Stimulated activated CD4-positive, alpha-beta T cell treated with anti-CD3 and anti-CD28 coated beads, Interleukin-4, amount 100 ng/mL, for 48 hours (primary cell): ENCODE measurements at places on chromosomes 1 and 21.

DNA sequence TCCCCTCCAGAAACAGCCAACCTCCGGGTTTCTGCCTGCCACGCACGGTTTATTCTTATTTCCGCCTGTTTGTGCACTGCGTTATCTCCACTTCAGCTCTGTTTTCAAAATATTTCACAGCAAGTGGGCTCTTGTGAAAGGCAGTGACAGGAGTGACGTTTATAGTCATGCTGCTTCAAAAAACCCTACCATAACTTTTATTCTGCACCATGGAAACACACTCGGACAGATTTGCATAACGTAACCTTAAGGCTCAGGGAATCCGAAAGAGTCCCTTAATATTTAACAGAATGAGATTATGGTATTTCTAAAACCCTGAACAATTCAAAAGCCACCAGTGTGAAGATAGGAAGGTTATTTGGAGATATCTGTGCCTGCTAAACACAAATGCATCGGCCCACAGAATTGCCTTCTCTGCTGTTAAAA is 782 bp upstream of the SDE2 start:
- DNase-seq = no peak

DNA sequence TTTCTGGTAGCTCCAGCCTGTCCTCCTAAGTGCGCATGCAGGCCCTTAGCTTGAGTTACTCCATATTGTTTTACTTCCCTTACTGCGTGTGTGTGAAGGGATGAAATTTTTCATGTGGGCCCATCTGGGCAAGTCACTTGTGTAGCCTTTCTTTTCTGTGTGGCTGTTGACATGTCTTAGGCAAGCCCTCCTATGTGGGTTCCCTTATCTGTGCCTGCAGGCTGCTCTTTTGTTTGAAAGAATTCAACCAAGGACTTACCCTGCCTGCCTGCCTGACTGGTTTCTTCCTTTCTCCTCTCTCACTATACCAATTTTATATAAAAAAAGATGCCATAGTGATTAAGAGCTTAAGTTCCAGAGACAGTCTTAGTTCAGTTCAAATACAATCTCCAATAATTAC is 249.3 kb downstream of the ATG4C start:
- DNase-seq = no peak

- DNase-seq = no peak
Observed at GRCh38 chr1:246417152-246417812, 89.8 kb downstream of the SMYD3 start.

DNA sequence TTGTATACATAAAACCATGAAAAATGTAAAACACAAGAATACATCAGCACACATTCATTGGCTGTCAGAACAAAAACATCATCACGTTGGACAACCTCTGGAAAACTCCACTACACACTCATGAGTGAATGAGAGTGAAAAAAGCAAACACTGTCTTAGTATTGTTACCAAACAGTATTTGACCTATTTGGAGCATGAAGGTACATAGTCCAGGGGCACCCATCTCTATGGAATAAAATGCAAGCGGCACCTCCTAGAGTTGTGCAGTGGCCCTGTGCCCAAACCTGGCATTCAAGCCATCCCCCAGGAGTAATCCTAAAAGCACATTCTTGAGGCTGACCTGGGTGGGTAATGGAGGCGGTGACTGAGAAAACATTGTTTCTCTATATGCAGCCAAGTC is 67.0 kb upstream of the SOD1 start:
- DNase-seq = no peak

GRCh38 chr1:41559331-41559730 is 74.8 kb upstream of the EDN2 start:
- DNase-seq = no peak
